ENCODE measurements at places on chromosomes 2 and 18.

DNA sequence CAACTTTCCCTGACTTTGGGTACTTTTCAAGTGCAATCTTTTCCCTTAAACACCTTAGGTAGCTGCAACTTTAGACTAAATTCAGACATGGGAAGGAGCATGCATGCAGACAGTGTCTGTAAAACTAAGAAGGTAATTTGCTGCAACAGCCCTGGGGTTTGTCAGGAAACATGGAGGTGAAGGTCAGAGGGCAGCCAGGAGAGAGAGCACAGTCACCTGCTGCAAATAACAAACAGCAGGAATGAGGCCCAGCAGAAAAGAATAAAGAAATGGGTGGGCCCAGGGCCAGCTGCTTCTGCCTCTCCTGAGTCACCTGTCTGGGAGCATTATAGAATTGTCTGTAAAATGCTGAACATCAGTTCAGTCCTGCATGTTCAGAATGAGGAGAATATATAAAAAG, 35.2 kb downstream of the MTHFD2 start:
- DNase-seq, result no peak

DNA sequence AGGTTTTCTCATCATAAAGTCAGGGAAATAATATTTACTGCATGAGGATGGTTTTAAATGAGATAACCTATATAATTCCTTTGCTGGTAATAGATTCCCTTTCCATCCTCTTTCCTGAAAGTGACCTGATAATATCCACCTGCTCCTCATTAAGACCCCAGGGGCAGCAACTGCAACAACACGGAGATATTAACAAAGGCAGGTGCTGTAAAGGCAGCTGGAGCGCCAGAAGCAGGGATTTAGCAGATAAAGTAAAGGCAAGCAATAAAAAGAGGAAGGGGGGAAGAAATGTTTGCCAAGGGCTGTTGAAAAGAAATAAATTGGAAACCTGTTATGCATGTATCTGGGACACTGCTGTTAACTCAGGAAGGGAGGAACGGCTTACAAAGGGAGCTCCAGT, 472.6 kb upstream of the KLHL29 start:
- no peak for DNase-seq

DNA sequence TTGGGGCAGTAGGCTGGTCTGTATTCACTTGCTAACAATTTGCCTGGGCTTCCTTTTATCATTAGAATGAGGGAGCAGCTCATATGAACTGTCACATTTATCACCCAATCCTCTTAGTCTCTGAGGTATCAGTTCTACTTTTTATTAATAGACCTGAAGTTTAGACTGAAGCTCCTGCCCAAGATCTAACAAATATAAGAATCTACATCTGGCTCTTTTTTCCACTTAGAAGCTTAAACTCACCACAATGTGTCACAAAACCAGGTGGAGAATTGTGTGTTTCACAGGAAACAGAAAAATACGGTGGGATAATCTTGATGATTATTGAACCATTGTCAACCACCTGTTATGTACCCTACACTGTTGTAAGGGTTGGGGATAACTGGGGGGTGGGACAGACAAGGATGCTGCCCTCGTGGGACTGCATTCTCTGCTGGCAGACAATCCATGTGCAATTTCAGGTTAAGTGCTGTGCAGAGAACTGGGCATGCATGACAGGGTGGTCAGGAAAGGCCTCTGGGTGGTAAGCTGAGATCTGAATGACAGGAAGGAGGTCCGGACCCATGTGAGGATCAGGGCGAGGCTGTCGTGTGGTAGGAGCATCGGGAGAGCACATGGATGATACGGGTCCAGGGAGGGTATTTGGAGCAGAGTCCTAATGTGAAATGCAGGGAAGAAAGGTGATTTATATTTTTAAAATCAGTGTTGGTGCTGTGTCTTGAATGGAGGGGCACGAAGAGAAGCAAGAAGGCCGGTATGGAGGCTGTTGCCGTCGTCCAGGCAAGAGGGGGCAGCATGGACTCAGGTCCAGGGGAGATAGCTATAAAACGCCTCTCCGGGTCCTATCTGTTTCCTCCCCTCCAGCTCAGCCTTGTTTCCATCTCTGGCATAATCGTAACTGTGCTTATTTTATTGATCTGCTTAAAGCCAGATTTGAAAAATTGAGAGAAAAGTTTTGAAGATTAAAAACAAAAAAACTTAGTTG, 17.6 kb downstream of the MYL12B start:
- no peak for DNase-seq

DNA sequence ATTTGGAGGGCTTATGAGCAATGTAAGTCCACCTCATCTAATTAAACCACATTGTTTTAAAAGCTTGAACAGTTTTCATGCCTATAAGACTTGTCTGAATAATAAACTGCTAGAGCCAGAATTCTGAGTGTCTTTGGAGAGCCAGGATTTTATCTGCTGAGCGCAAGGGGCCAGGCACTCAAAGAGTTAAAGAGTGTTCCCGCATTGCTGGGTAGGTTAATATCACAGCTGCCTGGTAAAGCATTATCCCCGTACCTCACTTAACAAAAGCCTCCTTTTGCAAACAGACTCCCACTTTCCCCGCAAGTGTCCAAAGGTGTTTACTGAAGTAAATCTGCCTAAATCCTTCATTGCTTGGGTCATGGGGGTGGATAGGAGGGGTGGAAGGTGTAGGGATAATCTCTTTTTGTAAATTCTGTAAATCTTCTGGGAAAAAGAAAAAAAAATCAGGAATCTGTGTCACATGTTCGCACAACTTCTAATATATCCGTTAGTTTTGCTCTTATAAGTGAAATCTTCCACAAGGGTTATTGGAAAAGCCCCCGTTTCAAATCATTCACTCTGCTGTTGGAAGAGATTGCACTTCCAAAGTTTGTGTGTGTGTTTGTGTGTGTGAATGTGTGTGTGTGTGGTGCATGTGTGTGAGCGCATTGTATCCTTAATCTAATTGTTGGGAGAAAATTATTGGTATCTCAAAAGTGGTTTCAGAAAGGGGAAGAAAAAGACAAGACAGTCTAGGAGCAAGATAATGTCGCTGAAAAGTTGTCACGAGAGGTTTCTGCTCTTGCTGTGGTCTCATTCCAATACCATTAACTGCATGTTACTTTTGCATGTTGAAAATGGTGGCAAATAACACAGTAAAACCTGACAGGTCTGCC, 10.7 kb downstream of the ZEB2 start:
- DNase-seq, result no peak

- no peak for DNase-seq
These were observed 253.2 kb upstream of the RAB6C start for GRCh38 chr2:129726216-129726615.

GRCh38 chr2:237025090-237025865, 60.4 kb upstream of the COPS8 start:
- no peak for DNase-seq

GRCh38 chr18:67428158-67428557, 88.4 kb downstream of the DSEL start:
- DNase-seq, result no peak

GRCh38 chr2:42786561-42787345, 5.6 kb downstream of the HAAO start:
- DNase-seq, result no peak

GRCh38 chr2:168244318-168244717, 3.1 kb downstream of the STK39 start:
- peak; percentile 46 for DNase-seq

GRCh38 chr2:221377066-221377465, 195.0 kb downstream of the EPHA4 start:
- DNase-seq, result no peak

GRCh38 chr2:10380048-10380926, 67.8 kb downstream of the ODC1 start:
- DNase-seq, result no peak

- DNase-seq, result peak; percentile 89
These were observed 49.8 kb downstream of the FBLN7 start for GRCh38 chr2:112187805-112188596.

DNA sequence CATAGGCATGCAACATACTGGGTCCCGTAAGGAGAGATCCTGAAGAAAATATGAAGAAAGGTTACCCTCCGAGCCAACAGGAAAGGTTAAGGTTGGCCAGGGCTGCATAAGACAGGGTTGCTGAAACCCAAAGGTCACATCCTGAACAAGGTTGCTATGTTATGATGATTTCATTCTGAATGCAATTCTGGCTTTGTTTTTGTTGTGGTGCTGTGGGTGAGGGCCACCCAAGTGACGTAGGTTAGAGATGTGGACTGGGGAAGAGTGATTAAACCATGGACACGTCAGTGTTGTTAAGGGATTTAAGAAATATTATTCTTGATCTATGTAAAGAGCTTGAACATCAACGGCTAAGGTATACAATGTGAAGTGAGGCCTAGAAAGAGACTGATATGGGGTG, 60.0 kb downstream of the ZEB2 start:
- DNase-seq, result peak; percentile 68

GRCh38 chr2:200695601-200696000, 109.8 kb downstream of the AOX1 start:
- DNase-seq, result no peak

GRCh38 chr2:227103583-227103982, 60.4 kb downstream of the COL4A4 start:
- no peak for DNase-seq

- DNase-seq, result no peak
These were observed 131.3 kb upstream of the MGAT5 start for GRCh38 chr2:134122610-134123009.

DNA sequence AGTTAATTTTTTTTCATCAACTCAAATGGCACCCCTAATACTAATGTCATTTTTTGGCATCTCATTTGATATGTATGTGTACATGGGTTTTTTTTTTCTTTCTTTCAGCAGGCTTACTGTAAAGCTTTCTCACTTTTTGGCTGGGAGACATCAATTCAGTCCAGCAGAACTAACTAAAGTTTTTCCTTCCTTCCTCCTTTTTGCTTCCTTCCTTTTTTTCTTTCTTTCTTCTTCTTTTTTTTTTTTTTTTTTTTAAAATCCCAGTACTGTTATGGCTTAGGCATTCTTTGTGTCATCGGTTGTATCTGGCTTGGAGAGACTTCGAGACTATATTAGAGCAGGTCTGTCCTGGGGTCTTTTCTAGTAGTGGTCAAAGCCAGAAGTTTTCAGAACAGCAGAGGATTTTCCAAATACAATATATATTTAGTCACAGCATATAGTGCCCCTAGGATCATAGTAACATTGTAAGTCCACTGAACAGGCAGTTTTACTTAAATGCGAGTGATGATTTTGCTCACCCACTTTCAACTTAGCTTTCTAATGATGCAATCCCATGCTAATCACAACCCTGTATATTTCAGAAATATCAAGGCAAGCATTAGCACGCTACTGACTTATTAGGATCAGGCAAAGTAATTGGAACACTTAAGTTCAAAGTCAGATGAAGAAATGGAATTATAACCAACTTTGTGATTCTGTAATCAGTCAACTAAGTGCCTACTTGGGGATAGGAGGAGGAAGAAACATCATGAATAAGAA, 4.0 kb downstream of the KLHL29 start:
- no peak for DNase-seq

DNA sequence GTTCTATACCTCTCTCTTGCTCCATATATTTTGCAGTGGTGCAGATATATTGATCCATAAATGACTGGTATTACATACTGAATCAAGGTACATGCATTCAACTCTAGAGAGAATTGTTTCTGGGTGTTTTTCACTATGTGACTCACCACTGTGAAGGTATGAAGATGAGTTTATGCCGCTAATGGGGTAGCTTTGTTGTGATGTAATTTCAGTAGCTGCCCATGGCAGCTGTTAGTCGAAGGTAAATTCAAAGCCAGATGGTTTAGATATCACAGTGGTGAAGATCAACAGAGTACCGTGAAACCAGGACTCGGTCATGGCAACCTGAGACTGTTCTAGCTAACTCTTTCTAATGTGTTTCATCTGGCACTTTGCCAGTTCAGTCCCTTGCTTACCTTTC, 50.4 kb downstream of the PKP4 start:
- DNase-seq, result no peak

DNA sequence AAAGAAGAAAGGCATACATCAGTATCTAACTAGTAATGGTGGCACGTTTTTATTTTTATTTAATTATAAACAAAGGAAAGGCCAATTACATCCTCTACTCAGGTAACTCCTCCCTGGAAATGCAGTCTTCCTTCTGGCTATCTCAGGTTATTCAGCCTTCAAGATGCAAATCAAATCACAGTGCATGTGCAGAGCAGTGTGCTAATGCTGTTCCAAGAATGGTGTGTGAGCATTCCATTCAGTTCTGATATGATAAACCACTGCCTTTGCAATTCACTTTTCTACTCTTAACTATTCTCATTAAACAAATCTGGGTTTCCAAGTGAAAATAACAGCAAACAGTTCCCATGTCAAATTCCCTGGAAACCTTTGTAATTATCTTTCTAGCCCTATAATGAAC, 38.4 kb downstream of the SEPTIN10 start:
- DNase-seq, result no peak

DNA sequence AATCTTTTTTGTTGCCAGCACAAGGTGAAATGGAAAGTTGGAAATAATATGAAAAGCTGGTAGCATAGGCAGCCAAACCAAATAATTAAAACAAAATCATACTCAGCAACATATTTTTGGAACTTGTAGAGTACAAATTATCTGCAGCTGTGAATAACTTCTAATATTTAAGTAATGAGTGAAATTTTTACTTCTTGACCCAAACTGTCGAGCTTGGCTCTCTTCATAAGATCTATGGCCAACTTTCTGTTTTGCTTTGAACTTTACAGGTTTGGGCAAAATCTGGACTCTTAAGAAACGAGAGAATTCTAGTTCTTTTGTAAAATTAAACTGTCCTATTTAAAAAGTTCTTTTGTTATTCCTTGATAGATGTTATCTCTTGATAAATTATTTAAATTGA, 25.6 kb upstream of the CCDC102B start:
- DNase-seq, result no peak

DNA sequence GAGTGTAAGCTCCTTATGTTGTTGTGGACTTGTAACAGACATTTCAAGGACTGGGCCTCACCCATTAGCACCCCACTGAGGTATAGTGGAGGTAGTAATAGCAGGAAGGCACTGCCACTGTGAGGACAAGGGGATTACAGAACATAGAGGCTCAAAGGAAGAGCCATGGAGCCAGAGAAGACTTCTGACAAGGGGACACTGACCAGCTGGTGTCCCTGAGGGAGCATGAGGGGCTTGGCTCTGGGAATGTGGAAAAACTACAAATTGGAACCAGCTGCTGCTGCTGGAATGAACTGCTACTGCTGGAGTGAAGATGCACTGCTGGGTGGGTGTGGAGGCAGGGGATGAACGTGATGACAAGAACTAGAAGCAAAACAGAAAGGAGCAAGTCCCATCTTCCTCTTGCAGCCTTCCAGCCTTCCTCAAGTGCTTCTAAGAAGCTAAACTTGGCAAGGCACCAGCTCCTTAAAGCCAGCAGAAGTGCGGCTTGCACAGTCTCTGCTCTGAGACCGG, 167.3 kb upstream of the NOSTRIN start:
- no peak for DNase-seq

All from CD4-positive, alpha-beta T cell treated with Interleukin-15 for 4 hours (primary cell).